ENCODE measurements at places on chromosomes 6 and 20.

DNA sequence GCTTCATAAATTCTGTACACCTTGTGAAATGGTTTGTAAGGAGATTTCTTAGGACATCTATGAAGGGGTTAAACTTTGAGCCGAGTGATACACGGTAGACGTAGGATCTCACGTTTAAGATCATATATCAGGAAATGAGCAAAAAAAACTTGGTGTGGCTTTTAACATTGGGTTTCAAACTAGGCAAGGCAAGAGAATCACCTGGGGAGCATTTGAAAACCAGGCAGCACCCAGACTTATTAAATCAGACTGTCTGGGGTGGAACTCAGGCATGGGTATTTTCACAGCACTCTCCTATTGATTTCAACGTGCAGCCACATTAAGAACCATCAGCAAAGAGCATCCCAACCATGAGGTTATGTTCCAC is 26.4 kb downstream of the LY86 start:
- DNase-seq = no peak

DNA sequence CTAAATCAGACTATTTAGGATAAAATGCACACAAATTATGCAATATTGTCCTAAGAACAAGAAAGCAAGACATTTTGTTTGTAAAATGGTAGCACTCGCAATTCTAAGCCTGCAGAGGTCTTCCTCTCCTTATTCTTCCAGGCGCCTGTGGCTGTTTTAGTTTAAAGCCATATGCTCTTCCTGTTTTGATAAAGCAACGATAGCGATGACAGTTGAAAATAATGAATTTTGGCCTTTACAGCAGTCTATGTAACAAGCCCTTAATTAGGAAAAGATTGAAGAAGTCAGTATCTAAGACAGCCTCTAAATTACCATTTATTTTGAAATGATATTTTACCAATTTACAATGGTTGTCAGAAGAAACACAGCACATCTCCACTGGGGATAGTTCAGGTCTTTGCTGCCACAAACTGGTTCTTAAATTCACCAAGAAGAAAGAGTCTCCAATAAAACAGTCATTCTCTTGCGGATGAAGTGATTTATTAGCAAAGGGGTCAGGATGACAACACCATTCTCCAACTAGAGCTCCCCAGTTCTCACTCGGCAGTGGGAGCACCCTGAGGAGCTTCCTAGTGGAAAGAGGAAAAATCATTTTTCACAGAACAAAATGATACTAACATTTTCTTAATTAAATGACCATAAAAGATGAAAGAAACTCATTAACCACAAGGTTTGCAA is 21.4 kb downstream of the UBE3D start:
- DNase-seq = no peak

DNA sequence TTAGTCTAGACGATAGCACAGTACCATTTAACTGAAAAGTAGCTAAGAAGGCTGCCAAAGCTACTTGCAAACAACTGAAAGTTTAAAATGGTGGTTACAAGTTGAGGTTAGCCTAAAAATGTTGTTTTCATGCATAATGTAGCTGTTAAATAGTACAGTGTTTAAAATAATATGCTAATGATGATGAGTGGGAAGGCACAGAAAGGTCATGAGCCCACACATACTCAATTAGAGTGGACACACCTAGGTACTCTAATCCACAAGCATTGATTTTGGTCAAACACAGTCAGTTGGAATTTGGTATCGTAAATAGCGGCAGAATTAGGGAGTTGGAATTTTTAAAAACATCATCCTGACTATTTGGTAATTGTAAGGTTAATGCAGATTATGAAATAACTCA is 7.0 kb downstream of the TXLNB start:
- DNase-seq = no peak

- no peak for DNase-seq
Observed at GRCh38 chr6:7621761-7622160, 31.8 kb downstream of the SNRNP48 start.

- DNase-seq = no peak
Observed at GRCh38 chr6:10316373-10316721, 98.5 kb downstream of the TFAP2A start.

GRCh38 chr20:22825546-22825945 is 209.6 kb upstream of the SSTR4 start:
- no peak for DNase-seq

- no peak for DNase-seq
Observed at GRCh38 chr20:49765846-49766541, 46.6 kb upstream of the SLC9A8 start.

- DNase-seq = no peak
Observed at GRCh38 chr6:31037169-31037568, 26.9 kb downstream of the MUC22 start.

All from NCI-H1694 (cell line).